ENCODE measurements at places on chromosomes 3 and 15. TPM values are rescaled to one million over a fixed set of nuclear protein-coding genes. Genes with fewer than 3 reads are reported as not detected.

Gene CAMK1
- 0.65 TPM for polyA plus RNA-seq

Gene C3orf80
- not detected for polyA plus RNA-seq

Gene ELL3
- 9.3 TPM for polyA plus RNA-seq

Gene CASR
- not detected for polyA plus RNA-seq

Gene DCUN1D1
- 20.8 TPM for polyA plus RNA-seq

Gene MINAR1
- 0.08 TPM for polyA plus RNA-seq

Gene CCR8
- not detected for polyA plus RNA-seq

Gene KLF15
- polyA plus RNA-seq: not detected

Gene ITPKA
- not detected for polyA plus RNA-seq

Gene HYKK
- polyA plus RNA-seq: not detected

Gene ST6GAL1
- 257 TPM for polyA plus RNA-seq

Gene FAM240A
- polyA plus RNA-seq: not detected

Gene GOLGA8N
- polyA plus RNA-seq: 0.38 TPM

Gene UPK1B
- polyA plus RNA-seq: not detected

Gene PLSCR5
- polyA plus RNA-seq: not detected

Gene ROPN1B
- polyA plus RNA-seq: not detected

Gene APOD
- not detected for polyA plus RNA-seq

Gene GABRB3
- not detected for polyA plus RNA-seq

Gene DPH3
- 22.7 TPM for polyA plus RNA-seq

Gene IQCF5
- polyA plus RNA-seq: not detected

Gene ZNF774
- polyA plus RNA-seq: 0.04 TPM

Gene DLEC1
- 0.28 TPM for polyA plus RNA-seq

Gene GCSAM
- polyA plus RNA-seq: 34.0 TPM

Gene AMIGO3
- 1.5 TPM for polyA plus RNA-seq

Gene FBXO40
- polyA plus RNA-seq: 0.18 TPM

Gene SLC24A5
- not detected for polyA plus RNA-seq

Gene CLDN11
- not detected for polyA plus RNA-seq

Gene ZBBX
- polyA plus RNA-seq: not detected

Gene CADM2
- not detected for polyA plus RNA-seq

Gene CRTAP
- 88.0 TPM for polyA plus RNA-seq

Gene PYGO1
- not detected for polyA plus RNA-seq

Gene NTRK3
- polyA plus RNA-seq: not detected

Gene ATP13A5
- not detected for polyA plus RNA-seq

Gene MUC4
- 0.01 TPM for polyA plus RNA-seq

Gene PLIN1
- not detected for polyA plus RNA-seq

Gene PEX11A
- 1.3 TPM for polyA plus RNA-seq

Gene CYP8B1
- not detected for polyA plus RNA-seq

Gene SPTBN5
- not detected for polyA plus RNA-seq

Gene LIPH
- polyA plus RNA-seq: not detected

Gene EHHADH
- 0.84 TPM for polyA plus RNA-seq

Gene SH2D7
- not detected for polyA plus RNA-seq

Gene SERINC4
- 1.1 TPM for polyA plus RNA-seq

Gene TRH
- polyA plus RNA-seq: not detected

Gene GASK1A
- polyA plus RNA-seq: not detected

Gene CCR3
- 0.15 TPM for polyA plus RNA-seq

Gene GOLGA8M
- not detected for polyA plus RNA-seq

Gene RHCG
- polyA plus RNA-seq: not detected

Gene SCAANT1
- not detected for polyA plus RNA-seq

Gene IGF2BP2
- not detected for polyA plus RNA-seq

Gene MYNN
- polyA plus RNA-seq: 15.2 TPM

Gene FAM174B
- 1.4 TPM for polyA plus RNA-seq

Gene RBP2
- not detected for polyA plus RNA-seq

Gene GOLGA8Q
- 0.23 TPM for polyA plus RNA-seq

Gene POPDC2
- 2.2 TPM for polyA plus RNA-seq

Gene TEX55
- not detected for polyA plus RNA-seq

Gene CTXN2
- polyA plus RNA-seq: not detected

Gene TUSC7
- polyA plus RNA-seq: not detected

Data from IgD-negative memory B cell (primary cell).